ENCODE measurements at places on chromosomes 3 and 15. TPM values are rescaled to one million over a fixed set of nuclear protein-coding genes. Genes with fewer than 3 reads are reported as not detected.

GOLGA8G gene
- not detected for total RNA-seq

CACNA1D gene
- 0.55 TPM for total RNA-seq

RAD54L2 gene
- 3.9 TPM for total RNA-seq

SCG5 gene
- total RNA-seq = 1.9 TPM

LMCD1 gene
- total RNA-seq = 70.3 TPM

GOLGA8F gene
- total RNA-seq = not detected

NRG4 gene
- 0.94 TPM for total RNA-seq

ASB14 gene
- total RNA-seq = not detected

GALNT15 gene
- 0.06 TPM for total RNA-seq

LARP6 gene
- 46.3 TPM for total RNA-seq

INAFM2 gene
- total RNA-seq = 7.6 TPM

CILP gene
- 0.46 TPM for total RNA-seq

SCN11A gene
- total RNA-seq = 0.01 TPM

DCBLD2 gene
- 259 TPM for total RNA-seq

NSUN3 gene
- 5.7 TPM for total RNA-seq

GOLGA6L4 gene
- total RNA-seq = 0.60 TPM

PFN2 gene
- 151 TPM for total RNA-seq

KBTBD13 gene
- not detected for total RNA-seq

FGF7 gene
- total RNA-seq = not detected

PPM1M gene
- 5.0 TPM for total RNA-seq

GP5 gene
- 0.01 TPM for total RNA-seq

IL17RB gene
- 0.67 TPM for total RNA-seq

CLDN18 gene
- not detected for total RNA-seq

CYP8B1 gene
- not detected for total RNA-seq

FBXW12 gene
- not detected for total RNA-seq

TMEM212 gene
- total RNA-seq = not detected

PDZRN3 gene
- total RNA-seq = not detected
